ENCODE measurements at places on chromosomes 7 and 10.

DNA sequence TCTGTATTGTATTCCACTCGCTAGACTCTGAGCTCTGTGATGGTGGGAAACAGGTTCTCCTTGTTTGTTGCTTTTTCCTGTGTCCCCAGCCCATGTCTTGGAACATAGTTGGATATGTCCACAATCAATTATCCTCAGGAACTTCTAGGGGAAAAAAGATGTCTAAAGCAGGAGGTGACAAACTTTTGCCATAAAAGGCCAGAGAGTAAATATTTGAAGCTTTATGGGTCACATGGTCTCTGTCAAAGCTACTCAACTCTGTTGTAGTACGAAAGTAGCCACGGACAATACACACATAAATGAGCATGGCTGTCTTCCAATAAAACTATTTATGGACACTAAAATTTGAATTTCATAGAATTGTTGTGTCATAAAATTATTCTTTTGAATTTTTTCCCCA lies 220.5 kb downstream of the CHCHD3 start:
- no peak for DNase-seq

DNA sequence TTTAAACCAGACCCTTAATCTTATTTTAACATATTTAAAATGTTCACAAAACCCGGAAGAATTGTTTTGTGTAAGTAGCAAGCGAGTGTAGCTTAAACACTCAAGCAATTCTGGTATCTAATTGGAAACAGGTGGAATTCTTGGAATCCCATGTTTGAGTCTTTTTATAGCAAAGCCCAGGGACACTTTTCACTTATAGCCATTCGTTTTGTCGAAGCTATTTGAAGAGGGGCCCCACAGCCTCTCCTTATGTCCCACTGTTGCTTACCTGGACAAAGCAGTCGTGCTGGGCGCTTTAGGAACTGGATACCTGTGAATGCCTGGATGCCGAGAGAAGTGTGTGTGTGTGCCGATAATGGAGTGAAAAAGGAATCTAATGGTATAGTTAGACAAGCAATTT lies 3.3 kb downstream of the CUX1 start:
- DNase-seq: no peak

- DNase-seq: no peak
Measured at GRCh38 chr7:79786187-79786586, 332.7 kb upstream of the MAGI2 start.

DNA sequence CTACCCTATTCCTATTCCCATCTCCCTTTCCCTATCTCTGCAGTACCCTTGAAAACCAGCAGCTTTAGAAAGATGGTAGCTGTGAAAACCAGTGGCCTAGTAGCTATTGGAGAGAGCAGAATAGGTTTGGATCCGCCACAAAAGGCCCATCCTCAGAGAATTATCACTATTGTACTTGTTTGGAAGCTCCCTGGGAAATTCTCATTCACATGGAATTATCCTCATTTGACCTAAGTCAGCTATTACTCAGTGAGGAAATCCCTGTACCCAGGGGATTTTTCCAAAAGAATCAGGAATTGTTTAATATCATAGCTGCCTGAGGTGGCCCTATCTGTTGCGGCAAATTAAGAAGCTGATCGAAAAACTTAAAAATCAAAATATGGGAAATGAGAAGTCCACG lies 51.6 kb downstream of the DGKI start:
- DNase-seq: no peak

- no peak for DNase-seq
Measured at GRCh38 chr7:135798095-135798494, 49.5 kb upstream of the FAM180A start.

GRCh38 chr7:97735075-97735474 lies 3.2 kb downstream of the TAC1 start:
- DNase-seq: no peak

DNA sequence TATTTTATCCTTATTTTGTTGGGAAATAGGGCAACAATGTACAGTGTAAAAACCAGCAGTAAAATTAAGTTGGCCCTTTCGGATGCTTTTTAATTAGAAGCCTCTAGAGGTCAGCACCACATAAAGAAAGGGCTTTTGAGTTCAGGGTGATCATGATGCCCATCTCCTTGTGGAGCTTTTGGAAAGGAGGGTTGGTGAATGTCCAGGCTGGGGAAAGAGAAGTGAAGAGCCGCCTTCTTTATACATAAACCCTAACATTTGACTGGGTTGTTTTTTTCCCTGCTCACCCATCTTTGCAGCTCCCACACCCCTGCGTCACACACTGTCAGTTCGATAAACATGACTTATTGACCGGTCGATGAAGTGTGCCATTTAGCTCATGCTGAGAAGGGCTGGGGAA lies 29.8 kb downstream of the MTURN start:
- peak; percentile 86 for DNase-seq

GRCh38 chr7:2209146-2209960 lies 23.4 kb downstream of the MAD1L1 start:
- DNase-seq: peak; percentile 58

- no peak for DNase-seq
Measured at GRCh38 chr10:11787374-11787773, 35.8 kb upstream of the PROSER2 start.

DNA sequence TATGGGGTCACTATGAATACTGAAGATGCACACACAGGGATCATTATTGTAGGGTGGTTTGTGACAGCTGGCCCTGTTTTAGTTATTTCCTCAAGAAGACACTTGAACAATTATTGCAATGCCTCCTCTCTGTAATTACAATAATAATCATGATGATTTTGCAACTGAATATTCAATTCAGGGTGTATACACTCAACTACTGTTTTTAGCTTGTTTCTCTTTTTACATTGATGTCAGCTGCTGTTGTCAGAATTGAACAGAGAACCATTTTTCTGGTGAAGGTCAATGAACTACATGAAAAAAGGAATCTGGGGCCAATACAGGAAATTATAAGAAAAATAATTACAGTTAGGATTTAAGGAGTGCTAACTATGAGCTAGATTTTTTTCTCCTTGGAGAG lies 28.6 kb upstream of the MKLN1 start:
- DNase-seq: no peak

- no peak for DNase-seq
Measured at GRCh38 chr7:55185321-55185802, 166.5 kb downstream of the EGFR start.

GRCh38 chr10:43689618-43689954 lies 40.9 kb upstream of the ZNF32 start:
- no peak for DNase-seq

DNA sequence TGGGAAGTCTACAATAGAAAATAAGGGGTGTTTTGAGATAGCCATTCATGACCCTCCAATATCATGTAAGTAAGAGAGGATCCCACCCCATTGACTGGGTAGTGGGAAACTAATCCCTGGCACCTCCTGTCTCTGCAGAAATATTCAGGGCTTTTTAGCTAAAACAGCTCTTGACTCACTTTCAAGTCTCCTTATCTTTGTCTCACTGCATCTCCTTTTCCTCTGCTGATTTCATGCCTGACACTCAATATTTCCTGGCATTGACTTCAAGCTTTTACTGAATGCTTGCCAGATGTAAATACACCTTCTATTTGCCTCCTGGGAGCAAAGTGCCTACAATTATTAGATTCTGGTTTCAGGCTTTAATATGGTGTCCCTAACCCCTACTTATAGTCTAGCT lies 57.1 kb downstream of the CHRM2 start:
- DNase-seq: no peak

DNA sequence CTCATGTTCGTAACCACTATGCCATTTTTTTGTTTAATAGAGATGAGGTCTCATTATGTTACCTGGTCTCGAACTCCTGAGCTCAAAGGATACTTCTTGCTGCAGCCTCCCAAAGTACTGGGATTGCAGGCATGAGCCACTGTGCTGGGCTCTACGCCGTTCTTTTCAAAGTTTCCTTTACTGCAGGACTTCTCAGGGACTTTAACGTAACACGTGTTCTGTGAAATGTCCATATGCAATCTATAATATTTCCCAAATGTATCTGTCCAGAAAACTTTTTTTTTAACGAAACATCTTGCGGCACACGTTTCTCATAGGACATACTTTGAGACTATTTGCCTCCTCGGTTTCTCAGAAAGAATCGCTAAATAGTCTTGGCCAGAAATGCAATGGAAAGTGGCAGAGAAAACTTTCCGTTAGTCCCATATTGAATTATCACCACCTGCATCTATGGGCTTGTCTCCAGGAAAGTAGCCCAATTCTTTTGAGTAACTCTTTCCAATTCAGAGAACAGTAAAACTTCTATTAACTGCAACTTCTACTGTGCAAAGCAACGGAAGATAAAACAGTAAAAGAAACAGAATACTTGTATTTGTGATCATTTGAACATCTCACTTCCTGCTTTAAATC lies 96.3 kb downstream of the ELMO1 start:
- no peak for DNase-seq

- no peak for DNase-seq
Measured at GRCh38 chr7:33248671-33249070, 119.3 kb downstream of the BBS9 start.

DNA sequence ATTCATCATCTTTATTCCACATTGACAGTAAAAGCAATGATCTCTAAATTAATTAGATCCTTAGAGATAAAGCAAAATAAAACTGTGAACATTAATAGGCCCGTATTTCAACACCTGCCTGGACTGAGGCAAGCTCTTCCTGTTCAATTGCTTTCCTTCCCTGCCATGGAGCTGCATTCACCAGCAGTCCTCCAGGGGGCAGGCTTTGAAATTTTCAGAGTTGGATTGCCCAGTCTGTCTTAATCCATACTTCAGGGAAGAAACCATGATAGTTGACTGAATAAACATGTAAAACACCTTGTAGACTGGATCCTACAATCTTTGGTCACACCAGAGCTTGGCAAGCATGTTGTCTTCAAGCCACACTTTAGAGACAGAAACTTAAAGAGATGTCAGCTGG lies 936.6 kb downstream of the NRG3 start:
- DNase-seq: no peak

- DNase-seq: no peak
Measured at GRCh38 chr7:43757073-43757720, 1.3 kb upstream of the BLVRA start.

GRCh38 chr7:45420843-45421495 lies 153.2 kb upstream of the ADCY1 start:
- no peak for DNase-seq

DNA sequence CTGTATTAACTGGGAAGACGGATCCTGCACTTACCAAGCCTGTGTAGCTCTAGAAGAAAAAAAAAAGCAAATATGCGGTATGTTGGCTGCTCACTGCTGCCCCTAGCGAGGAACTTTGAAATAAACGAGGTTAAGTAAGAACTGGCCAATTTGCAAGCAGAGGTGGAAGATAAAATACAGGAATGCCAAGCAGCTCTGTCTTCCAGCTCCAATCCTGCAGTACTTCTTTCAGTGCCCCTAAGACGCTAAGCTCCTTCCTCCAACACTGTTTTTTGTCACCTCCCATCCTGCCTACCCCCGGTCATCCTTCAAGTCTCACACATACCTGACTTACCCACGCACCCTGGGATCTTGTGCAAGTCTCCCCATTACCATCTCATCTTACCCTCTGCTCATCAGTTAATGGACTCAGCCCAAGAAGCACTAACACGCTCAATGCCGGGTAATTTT lies 809 bp downstream of the C10orf143 start:
- DNase-seq: peak; percentile 25

All from NCI-H1694 (cell line).